A549 treated with GW870086 at 1 μM for 4 hours (cell line): ENCODE measurements at places on chromosomes 12 and 14. TPM values are rescaled to one million over a fixed set of nuclear protein-coding genes. Genes with fewer than 3 reads are reported as not detected.

The MYF5 gene
- total RNA-seq, result not detected in 5 replicates

The GUCY2C gene
- total RNA-seq, result 0.03 TPM in 1 of 5 replicates, not detected in the others

The PMEL gene
- total RNA-seq, result 0.68 to 1.4 TPM (median 0.88 TPM) in 5 replicates

The OR11H7 gene
- not detected in 5 replicates for total RNA-seq

The RNASE11 gene
- not detected in 5 replicates for total RNA-seq

The GPR132 gene
- 0.56 to 0.87 TPM (median 0.69 TPM) in 5 replicates for total RNA-seq
